HFFc6 (cell line): ENCODE measurements at places on chromosomes 2 and 18.

- no peak for DNase-seq
These were observed 701.9 kb upstream of the RAB6C start for GRCh38 chr2:129277585-129277981.

DNA sequence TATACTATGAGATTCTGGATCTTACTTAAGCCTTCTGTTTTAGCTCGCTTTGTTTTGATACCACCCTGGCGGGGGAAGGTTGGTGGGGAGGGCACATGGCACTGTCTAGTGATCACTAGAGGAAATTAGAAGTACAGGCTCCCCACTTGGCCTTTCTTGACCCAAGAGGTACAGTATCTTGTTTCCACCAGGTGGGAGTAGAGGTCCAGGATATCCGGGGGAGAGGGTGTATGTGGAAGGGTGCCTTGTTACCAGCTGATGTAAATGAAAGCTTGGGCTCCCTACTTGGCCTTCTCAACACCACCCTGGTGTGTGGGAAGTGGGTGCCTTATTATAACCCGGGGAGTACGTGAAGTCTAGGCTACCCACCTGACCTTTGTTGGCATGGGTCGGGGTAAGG is 7.5 kb downstream of the GALNT1 start:
- no peak for DNase-seq

DNA sequence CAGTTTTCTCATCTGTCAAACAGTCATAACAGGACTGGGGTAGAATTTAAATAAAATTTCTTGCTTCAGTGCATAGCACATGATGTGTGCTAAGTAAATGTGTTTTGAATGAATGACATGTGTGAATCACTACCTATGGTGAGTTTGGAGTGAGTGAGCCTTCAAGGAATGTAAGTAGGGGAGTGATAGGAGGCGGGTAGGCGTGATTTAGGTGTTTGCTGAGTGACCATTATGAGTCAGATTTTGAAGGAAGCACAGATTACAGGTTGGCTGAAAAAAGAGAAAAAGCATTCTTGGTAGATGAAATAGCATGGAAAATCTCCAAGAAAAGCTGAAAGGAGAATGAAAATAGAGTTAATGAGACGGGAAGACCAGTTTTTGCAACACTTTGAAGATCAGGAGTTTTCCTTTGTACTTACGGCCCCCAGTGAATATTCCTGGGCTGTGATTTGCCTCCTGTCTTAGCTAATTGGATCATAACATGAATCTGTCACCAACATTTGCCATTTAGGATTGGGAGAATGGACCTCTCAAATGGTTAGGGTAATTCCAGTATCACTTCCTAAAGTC is 136.9 kb upstream of the GATA6 start:
- DNase-seq: peak; percentile 81

DNA sequence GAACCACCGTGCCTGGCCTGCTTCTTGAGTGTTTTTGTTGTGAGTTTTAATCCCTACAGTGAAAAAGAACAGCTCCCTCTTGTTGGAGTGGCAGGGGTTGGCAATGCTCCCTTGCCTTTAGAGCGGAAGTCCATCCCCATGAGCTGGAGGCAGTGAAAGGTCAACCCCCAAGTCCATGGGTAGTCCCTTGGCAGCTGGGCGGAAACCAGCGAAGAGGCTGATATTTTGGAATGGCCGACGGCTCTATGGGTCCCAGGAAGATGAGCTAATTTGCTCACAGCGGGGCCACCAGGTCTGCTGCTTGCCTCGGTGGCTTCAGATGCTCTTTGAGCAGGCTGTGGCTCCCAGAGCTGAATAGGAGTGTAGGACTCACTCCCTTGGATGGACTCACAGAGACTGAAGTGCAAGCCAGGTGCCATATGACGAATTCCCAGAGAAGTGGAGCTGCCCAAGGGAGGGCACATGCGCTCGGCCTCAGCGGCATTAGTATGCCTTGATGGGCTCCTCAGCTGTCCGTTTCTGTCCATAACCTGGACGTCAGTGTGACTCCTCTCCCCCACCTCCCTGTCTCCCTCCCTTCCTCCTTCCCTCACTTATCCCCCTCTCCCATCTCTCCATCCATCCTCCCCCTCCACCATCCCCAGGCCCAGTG is 25.4 kb upstream of the RHOB start:
- DNase-seq: no peak

DNA sequence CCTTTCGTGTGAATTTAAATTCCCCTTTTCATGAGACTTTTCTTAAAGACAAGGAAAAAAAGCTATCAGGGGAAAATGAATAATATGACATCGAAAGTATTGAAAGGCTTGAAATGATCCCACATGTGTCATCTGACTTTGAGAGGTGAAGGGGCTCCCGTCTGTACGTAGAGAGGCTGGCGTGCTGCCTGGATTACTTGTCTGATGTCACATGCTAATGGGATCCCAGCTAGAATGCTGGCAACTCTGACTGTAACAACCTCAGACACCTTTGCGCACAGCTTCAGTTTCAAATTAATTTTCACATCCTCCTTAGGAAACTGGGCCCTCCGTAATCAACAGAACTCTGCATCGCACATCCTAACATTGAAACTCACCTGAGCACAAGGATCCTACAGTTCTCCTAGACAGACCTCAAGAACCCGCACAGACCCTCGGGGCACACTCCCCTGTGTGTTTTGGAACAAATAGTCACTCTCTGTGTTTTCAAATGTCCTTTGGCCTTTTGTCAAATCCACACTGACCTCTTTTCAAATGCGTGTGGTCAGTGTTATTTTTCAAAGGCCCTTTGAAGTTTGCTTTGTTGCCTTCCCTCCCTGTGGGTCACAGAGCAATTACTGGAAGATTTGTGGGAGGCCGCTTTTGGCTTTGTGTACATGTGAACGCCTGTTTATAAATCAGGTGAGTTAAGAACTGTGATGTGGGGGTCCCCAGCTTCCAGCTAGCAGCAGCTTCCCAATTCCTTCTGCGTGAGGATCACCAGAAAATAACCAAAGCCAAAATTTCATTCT is 65.9 kb downstream of the IL1R2 start:
- no peak for DNase-seq

DNA sequence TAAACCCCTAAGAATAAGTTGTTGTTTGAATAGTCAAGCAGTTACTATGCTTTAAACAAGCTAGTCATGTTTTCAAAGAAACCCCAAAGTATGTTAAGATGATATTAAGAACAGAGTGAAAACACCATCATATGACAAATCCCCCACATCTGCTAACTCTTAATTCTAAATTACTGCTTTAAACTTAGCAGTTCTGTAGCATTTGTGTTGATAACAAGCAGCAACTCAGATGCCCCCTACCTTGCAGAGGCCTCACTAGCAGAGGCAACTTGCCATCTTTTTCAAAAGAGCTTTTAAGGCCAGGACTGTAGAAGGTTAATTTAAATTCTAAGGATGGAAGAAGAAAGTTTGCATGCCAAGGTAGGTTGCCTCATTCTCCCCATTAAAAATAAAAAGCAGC is 376.2 kb downstream of the SETBP1 start:
- DNase-seq: no peak

GRCh38 chr2:42493468-42494354 is at the start of gene KCNG3:
KCNG3 (minus strand) TSS chr2:42493982; CDS start chr2:42493501, 481 bp downstream.
- no peak for DNase-seq

- peak; percentile 70 for DNase-seq
These were observed 103.1 kb downstream of the MCFD2 start for GRCh38 chr2:46812361-46813019.

DNA sequence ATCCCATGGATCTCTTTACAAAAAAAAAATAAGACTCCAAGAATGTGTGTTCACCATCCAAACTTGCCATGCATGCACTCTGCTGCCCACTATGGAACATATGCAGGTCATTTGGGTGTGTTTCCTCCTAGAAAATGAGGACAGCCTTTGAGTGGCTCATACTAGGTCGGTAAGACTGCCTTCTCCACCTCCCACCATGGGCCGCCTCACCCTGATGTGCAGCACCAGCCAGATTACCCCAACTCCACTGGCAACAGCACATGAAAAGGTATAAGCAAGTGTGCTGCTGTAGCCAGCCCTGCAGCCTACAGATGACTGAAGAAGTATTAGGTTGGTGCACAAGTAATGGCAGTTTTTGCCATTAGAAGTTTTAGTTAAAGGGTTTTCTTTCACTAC is 214.2 kb downstream of the ATAD2B start:
- no peak for DNase-seq

DNA sequence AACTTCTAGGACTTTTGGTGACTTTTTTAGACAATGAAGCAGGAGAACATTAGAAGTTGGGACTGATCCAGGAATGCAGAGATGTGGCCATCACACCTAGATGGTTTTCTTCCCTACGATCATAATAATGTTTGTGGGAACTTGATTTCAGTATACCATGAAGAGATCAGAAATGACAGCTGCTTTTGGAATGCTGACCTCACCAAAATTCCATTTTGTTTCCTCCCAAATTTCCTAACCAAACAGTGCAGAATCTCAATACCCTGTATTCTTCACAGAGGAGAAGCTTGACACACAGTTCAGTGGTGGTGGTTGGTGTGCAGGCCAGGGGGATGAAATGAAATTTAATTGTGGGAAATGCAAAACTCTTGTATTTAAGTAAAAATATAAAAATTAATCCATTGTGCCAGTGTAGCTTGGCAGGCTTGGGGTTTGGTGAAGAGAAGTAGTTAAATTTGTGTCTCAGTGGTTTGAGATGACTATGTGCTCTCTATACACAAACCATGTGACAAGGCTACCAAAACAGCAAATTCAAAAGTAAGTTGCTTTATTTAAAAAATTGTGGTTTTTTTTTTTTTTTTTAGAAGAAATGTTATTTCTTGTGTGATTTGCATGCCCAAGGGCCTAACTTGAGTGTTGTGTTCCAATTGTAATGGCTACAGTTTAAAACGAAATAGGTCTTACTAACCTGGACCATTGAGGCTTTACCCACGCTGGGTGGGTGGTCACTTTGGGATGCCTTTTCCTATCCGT is 252.4 kb downstream of the LPIN1 start:
- DNase-seq: no peak

GRCh38 chr2:240129731-240130392 is 6.2 kb downstream of the COPS9 start:
- no peak for DNase-seq

DNA sequence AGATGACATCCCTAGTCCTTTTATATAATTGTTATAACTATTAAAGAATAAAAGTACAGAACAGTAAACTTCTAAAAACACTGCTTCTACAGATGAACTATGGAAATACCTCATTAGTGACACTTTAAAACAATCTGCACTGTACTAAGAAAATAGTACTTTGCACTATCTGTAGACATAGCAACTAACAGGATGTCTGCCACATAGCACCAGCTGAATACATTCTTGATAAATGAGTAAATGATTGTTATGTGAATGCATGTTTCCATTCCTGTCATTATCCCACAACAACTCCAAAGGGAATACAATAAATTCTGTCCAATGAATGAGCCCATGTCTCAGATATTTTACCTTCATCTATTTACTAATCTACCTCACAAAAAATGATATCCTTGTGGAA is 115.3 kb upstream of the SLC35G4 start:
- DNase-seq: peak; percentile 41

DNA sequence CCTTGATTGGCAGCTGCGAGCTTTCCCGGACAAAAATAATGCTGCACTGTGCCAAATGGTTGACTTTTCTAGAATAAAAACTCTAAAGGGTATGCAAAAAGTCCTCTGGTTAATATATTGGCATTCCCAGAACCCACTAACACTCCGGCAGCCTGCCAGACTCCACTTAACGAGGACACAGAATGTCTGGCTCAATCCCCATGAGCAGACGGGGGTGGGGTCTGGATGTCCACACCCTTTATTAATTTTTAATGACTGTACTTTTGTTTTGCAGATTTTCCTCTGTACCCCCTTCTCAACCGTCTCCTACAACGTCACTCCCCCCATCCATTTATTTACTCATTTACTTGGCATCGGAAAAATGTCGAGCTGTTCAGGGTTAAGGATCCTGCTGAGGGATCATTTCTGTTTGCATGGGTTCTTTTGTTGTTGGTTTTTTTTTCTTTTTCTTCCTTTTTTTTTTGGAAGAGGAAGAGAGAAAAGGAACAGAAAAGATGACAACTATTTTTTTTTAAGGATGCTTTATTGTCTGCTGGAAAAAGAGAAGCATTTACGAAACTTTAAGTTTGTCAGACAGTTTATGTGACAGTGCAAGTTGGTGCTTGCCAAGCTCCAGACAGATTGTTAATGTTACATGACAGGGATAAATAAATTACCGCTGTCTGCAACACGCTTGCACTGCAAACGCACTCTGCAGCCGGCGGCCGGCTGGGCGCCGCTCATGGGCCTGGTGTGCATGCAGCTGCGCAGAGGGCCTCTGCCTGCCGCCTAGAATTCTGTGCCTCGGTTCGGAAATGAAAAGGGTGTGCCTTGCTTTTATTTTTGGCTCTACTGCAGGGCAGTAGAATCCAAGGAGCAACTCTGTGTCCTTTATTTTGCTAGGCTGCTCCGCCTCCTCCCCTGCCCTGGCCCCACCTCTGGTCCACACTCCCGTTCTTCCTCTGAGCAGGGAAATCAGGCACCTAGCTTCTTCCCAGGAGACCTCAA is 3.6 kb downstream of the LDLRAD4 start:
- no peak for DNase-seq

DNA sequence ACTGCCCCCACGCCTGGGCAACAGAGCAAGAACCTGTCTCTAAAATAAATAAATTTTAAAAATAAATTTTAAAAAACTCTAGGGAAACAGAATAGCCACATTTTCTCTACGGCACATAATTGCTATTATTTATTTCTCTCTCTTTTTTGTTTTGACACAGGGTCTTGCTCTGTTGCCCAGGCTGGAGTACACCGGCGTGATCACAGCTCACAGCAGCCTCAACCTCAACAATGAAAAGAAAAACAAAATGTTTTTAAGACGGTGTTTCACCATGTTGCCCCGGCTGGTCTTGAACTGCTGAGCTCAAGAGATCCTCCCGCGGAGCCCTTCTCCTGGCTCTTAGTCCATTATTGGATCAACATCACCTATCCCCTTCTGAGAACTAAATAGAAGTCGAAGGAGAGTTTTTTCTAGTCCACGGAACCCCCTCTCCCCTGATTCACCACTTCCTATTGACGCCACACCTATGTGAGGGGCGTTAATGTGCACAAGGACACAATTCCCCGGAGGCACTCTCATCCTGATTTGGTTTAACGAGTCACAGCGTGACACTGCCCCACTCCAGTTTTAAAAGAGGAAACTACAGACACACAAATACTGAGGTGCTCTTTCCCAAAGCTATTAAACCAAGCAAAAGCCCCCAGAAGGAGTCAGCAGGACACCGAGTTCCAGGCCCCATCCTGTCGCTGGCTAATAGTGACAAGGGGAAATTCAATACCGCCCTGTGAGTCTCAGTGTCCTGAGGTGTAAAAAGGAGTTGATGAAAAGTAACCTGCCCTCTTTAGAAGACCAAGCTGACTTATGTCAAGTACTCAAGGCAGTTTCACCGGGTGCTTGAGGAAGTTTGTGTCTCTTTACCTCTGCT is 1.1 kb downstream of the NPC1 start:
- DNase-seq: peak; percentile 13

- peak; percentile 31 for DNase-seq
These were observed 719 bp downstream of the SMAD2 start for GRCh38 chr18:47929681-47930198.

DNA sequence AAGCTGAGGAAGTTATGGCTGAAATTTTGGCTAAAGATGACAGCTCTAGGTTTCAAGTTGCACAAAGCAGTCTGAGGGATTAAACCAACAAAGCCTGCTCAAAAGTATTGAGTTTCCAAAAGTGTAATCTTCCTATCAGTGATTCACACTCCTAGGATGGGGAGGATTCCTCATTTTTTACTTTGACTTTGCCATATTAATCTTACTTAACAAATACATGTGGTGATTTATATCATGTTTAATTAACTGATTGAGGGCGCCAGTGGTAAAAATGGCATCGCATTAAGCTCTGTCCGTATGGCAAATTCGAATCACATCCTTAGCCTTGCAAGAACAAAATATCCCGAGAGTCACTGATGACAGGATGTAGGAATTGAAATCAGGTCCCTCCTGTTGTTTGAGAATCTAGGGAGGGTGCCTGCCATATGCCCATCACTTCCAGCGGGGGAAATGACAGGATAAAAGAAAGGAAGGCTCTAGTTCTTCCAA is 78.1 kb upstream of the ETAA1 start:
- DNase-seq: peak; percentile 9
